Activated T-cell treated with anti-CD3 and anti-CD28 coated beads, Interleukin-2, amount 50 U/mL, for 48 hours (primary cell): ENCODE measurements at places on chromosomes 16 and 17.

- no peak for DNase-seq
Measured at GRCh38 chr17:79919164-79919585, 79.9 kb upstream of the CBX4 start.

DNA sequence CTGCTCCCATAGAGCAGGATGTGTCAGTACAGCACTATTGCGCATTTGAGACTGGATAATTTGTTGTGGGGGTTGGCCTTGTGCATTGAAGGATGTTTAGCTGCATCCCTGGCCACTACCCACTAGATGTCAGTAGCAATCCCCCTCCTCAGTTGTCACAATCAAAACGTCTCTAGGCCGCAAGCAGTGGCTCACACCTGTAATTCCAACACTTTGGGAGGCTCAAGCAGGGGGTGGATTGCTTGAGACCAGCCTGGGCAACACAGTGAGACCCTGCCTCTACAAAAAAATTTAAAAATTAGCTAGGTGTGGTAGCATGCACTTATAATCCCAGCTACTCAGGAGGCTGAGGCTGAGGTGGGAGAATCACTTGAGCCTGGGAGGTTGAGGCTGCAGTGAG is 48.4 kb downstream of the CENPV start:
- DNase-seq: no peak

DNA sequence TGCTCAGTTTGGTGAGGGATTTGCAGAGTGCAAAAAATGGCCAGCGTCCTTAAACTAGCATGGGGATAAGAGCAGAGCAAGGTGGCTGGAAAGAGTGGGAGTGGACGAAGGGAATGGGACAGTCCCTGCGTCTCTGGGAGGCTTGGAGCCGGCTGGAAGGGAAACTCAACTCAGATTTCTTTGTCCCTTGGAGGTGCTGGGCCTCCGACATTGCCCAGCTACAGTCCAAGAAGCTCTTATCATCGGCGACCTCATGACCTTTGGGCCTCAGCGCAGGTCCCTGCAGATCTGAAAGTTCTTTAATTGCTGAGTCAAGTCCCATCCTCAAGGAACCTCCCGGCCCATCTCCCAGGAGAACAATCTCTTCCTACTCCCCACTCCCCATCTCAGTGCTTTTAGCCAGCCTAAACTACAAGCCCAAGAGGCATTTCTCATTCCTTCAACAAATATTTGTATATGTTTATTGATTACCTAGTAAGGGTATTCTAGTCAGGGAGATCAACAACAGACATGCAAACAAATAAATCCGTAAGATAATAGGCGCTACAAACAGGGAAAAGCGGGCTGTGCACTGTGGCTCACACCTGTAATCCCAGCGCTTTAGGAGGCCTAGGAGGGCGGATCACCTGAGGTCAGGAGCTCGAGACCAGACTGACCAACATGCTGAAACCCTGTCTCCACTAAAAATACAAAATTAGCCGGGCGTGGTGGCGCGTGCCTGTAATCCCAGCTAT is 985 bp upstream of the TMEM107 start:
- no peak for DNase-seq

DNA sequence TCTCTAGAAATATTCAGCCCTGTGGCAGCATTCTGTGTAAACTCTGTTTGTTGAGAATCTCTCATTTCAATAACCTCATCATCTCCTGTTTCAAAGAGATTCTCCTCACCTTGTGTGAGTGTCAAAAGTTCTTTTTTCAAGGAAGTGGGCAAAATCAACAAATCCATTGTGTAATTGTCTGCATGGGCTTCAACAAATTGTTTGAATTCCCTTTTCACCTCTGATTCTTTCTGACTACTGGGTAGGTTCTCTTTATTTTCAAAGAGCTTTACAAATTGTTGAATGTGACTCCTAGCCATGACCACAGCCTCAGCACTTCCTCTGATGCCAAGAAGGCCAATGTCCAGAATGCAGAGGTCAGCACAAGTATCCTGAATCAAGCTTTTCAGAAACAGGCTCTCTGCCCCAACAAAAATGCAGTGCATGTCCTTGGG is 48.0 kb downstream of the N4BP1 start:
- DNase-seq: no peak

DNA sequence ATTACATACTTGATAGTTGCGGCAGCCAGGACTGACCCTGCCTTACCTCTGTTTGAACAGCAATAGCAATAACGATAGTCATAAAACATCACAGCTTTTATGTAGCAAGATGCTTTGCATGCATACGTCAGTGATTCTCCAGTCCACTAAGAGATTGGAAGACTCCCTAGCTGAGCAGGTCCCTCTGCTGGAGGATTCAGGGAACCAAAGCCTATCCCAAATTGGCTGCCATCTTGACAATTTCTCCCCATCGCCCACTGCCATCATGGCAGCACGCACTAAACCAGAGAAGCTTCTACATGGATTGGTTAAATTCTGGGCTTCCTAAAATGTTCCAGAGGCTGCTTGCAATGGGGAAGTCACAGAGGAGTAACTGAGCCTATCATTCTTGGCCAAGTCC is 360.6 kb upstream of the XYLT1 start:
- DNase-seq: no peak

DNA sequence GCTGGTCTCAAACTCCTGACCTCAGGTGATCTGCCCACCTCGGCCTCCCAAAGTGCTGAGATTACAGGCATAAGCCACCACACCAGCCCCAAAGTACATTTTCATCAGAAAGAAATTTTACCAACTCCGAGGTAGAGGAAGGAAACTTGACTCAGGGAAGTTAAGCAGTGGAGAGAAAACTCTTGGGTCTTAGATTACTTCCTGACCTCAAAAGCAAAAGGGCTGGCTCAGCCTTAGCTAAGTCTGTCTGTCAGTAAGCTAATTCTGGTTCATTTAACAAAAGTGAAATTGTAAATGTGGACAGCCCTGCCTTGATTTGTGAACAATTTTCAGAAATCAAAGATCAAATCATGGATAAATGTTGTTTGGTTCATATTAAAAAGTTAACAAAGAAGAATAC is 30.6 kb downstream of the MAP2K6 start:
- DNase-seq: no peak

GRCh38 chr17:2304931-2305330 is 1.2 kb downstream of the SRR start:
- DNase-seq: no peak

DNA sequence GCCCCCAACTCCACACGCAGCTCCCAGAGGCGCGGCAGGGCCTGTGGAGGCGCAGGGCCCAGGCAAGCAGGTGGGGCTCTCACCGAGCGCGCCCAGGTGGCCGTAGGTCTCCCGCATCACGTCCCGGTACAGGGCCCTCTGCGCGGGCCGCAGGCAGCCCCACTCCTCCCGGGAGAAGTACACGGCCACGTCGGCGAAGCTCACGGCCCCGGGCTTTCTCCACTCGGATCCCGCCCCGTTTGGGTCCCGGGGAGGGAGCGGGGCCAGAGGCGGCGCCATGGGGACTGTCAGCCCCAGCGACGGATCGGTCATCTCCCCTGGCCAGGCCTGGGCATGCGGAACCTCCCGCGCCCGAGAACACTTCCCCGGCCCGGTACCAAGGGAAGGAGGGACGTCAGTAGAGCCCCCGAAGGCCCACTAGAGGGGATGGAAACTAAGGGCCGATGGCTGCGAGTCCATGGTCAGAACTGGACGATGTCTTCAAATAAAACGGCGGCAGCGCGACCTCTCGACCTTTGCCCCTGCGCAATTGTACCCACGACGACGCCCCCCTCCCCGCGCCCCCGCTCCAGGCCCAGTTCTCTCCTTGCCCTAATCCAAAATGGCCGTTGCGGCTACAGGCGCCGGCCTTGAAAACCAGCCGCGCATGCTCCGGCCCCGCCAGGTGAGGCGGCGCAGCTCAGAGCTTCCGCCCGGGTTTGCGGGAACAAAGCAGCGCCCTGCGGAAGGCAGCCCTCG is at the start of gene ZNF747:
ZNF747 (minus strand) TSS at position 491 of the 738 bp plus-strand sequence; CDS start at position 312, 179 bp downstream.
- DNase-seq: peak; percentile 94

- no peak for DNase-seq
Measured at GRCh38 chr17:39095309-39095686, 56.1 kb downstream of the PLXDC1 start.
